ENCODE measurements at places on chromosomes 11 and 22.

DNA sequence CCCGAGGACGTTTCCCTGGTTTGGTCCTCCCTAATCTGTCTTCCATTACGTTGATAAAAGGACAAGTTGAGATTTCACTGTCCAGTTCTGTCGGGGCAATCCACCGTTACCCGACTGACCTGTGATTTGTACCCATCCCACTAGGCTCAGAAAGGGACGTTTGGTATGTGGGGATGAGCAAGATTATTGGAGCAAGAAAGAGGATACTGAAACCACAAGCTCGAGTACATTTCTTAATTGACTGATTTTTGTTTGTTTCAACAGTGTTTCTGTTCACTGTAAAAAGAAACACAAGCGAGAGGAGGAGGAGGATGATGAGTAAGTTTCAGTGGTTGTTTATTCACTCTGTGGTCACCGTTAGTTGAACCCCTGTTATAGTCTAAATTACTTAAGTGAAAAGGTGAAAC is 969 bp downstream of the CCDC117 start:
- no peak for DNase-seq

GRCh38 chr22:39534591-39535356 is 2.2 kb upstream of the RPS19BP1 start:
- DNase-seq, result peak; percentile 30

GRCh38 chr11:69368119-69368880 is 74.3 kb downstream of the MYEOV start:
- no peak for DNase-seq

GRCh38 chr22:17370026-17370765 is 936 bp downstream of the CECR2 start:
- no peak for DNase-seq

DNA sequence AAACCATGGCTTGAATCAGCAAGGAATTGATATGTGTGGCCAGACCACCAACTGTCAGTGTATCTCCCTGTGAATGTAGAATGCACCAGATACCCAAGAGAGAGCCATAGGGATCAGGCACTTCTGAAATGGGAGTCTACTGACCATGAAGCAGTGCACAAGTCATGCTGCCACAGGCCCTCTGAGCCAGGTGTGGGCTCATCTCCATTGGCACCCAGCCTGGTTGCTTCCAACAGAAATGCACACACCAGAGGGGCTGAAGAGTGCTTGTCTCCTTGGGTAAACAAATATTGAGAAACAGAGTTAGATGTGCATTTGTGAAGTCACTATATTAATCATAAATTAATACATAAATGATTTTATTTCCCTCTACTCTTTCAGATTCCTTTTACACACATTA is 28.4 kb upstream of the PANX1 start:
- no peak for DNase-seq

DNA sequence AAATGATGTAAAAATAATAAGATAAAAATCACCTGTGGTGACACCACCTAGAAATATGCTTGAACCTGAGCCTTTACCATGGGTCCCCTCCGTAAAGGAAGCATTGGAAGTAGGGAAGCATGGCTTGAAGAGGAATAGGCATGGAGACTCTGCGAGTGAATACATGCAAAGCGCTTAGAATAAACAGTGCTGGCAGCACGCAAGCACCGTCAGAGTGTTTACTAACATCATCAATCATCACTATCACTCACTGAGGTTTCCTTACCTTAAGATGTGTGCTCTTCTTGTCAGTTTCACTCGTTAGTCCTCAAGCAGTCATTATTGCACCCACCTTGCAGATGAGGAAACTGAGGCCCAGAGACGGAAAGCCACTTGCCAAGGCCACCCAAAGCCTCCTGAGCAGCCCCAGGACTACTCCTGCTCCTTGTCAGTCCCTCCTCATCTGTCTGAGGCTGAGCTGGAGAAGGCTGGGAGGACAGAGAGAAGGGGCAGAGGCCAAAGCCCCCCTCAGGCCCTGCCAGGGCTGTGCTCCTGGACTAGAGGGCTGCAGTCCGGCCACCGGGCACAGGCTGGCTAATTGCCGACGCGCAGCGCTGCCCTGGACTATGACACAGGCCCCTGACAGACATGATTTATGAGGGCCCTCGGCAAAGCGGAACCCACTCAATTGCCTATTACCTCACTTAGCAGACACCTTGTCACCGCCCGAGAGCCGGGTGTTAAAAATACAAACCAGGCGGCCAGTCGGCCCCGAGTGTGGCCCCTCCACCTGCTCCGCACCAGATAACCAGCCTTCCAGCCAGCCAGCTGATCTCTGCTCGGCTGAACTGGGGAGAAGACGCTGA is 168.9 kb downstream of the MN1 start:
- no peak for DNase-seq

DNA sequence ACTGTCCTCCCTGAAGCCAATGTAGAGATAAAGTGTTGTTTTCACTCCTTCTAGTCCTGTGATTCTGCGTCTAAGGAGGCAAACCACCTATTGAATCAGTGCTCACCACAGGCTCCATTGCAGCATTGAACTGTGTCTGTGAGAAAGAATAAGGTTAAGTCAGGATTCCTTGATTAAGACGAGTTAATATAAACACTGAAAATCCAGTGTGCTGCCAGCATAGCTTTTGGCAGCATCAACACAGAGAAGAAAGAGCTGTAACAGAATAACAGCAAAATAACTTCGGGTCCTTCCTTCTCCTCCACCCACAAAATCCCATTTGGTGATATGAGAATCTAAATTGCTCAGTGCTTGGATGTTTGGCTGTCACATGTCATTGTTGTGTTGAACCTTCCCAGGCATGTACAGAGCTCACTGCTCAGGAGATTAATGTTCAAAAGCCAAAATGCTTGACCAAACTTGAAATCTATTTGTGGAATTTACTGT is 185.2 kb upstream of the DDI1 start:
- no peak for DNase-seq

DNA sequence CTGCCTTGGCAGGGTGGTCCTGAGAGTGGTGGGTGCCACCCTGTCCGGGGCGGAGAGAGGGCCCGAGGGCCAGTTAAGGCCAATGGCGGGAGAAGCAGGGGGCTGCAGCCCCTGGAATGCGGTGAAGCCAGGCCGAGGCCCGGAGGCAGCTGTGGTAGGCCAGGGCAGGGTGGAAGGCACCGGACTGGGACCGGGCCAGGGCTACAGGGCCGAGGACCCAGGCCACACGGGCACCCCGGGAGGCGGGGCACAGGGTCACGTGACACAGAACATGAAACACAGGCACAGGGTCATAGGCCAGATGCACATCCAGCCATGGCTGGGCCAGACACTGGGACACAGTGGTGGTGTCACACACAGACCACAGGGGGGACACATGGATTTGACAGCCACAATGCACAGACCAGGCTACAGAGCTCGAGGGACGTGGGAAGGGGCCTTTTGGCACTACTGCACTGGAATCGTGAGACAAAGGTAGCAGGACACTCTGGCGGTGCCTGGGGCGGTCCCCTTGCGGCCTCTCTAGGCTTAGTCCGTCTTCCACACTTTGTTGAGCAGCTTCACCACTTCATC is 2.8 kb downstream of the SLC25A1 start:
- no peak for DNase-seq

DNA sequence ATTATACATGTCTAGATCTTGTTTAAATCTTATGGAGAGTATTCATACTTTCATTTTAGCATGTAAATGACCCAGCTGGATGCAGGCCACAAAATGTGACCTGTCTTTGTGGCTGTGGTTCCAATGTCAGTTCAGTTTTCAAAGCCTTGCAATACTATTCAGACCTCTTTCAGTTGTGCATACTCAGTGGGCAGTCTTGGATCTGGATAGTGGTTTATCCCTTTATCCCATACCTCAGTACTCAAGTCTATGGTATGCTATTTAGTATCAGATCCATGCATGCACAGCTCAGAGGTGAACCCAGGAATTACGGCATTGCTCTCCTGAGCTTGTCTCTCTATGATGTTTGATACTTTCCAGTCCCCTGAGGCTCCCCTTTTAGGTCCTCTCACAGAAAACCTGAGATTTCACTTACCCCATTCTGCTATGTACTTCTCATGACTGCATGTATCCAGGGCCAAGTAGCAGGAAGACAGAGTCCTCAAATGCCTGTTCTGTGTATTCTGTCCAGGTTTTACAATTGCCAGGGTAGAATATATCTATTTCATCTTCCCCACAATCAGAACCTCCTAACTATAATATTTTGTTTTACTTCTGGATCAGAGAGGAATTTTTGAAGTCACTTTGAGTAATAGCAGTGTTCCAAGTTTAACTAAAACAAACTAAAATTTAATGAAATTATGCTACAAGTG is 6.9 kb upstream of the P4HA3 start:
- no peak for DNase-seq

GRCh38 chr11:70727899-70728620 is 329.7 kb downstream of the CTTN start:
- no peak for DNase-seq

- no peak for DNase-seq
Measured at GRCh38 chr11:75334402-75334891, 17.0 kb downstream of the ARRB1 start.

GRCh38 chr22:16806401-16806800 is 18.8 kb downstream of the XKR3 start:
- no peak for DNase-seq

GRCh38 chr22:45649809-45650208 is 21.8 kb upstream of the ATXN10 start:
- no peak for DNase-seq

GRCh38 chr11:88555829-88556202 is 218.3 kb upstream of the CTSC start:
- DNase-seq, result no peak

GRCh38 chr11:118827118-118827517 is 36.2 kb upstream of the DDX6 start:
- no peak for DNase-seq

- DNase-seq, result no peak
Measured at GRCh38 chr22:24768537-24769374, 5.8 kb downstream of the PIWIL3 start.

- no peak for DNase-seq
Measured at GRCh38 chr22:49767355-49768062, 60.2 kb downstream of the BRD1 start.

- no peak for DNase-seq
Measured at GRCh38 chr11:84795698-84796097, 831.4 kb downstream of the DLG2 start.

- DNase-seq, result no peak
Measured at GRCh38 chr22:43948836-43949406, 6.3 kb upstream of the SAMM50 start.

- no peak for DNase-seq
Measured at GRCh38 chr11:14202251-14203196, 156.5 kb downstream of the RRAS2 start.

- no peak for DNase-seq
Measured at GRCh38 chr11:123302751-123303195, 107.7 kb upstream of the CLMP start.

- no peak for DNase-seq
Measured at GRCh38 chr11:13283636-13284035, 6.0 kb downstream of the BMAL1 start.

- DNase-seq, result no peak
Measured at GRCh38 chr11:72955466-72955865, 141.3 kb downstream of the ATG16L2 start.

GRCh38 chr22:24117942-24118341 is 63.3 kb upstream of the SUSD2 start:
- DNase-seq, result no peak

DNA sequence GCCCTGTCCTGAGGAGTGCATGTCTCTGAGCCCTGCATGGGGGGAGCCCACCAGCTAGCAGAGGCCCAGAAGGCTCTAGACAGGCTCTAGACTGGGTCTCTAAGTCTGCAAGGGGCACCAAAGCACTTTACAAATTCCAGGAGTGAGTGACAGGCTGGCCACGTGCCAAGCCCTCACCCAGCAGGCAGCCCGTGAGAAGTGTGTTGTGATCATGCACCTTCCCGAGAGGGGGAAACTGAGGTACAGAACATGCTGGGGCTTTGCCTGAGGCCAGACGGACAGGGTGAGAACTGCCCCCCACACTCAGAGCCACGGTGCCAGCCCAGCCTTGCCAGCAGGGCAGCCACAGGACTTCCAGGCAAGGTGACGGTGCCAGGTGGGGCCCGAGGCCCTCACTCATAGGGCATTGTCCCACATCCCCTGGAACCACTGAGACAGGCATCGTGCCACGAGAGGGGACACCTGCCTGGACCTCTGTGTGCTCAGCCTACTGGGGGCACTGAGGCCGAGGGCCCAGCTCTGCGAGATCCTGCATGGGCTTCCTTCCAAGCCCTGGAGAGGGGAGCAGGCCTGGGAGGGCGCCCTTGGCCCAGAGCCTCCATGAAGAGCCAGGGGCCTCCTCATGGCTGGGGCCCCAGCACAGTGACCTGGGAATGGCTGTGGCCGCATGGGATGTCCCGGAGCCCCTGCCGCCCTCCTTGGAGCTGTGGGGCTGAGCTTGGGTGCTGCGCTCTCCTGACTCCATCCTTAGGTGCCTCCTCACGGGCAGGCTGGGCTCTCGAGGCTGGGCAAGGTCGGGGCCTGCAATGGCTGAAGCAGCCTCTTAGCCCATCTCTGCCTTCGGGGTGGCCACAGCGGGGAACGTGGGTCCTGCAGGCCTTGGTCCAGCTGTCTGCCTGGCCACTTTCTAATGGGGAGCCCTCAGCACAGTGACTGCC is 121.5 kb downstream of the KCNQ1OT1 start:
- no peak for DNase-seq

DNA sequence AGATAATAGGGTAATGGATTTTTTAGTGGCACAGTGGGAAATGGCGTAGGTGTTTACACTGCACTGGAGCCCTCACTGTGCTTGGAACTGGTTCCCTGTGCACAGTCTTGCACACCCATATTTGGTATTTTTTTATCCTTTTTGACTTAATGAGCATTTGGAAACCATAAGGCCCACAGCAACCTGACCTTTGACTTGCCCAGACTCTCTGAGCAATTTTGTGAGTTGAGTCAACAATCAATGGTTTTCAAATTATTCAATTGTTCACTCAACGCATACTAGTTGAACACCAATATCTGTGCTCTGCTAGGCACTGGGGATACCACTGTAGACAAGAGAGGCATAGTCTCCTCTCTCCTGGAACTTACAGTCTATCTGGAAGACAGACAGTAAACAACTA is 14.3 kb downstream of the CD44 start:
- DNase-seq, result no peak

GRCh38 chr11:62395885-62396551 is 22.8 kb upstream of the SCGB1A1 start:
- DNase-seq, result no peak

DNA sequence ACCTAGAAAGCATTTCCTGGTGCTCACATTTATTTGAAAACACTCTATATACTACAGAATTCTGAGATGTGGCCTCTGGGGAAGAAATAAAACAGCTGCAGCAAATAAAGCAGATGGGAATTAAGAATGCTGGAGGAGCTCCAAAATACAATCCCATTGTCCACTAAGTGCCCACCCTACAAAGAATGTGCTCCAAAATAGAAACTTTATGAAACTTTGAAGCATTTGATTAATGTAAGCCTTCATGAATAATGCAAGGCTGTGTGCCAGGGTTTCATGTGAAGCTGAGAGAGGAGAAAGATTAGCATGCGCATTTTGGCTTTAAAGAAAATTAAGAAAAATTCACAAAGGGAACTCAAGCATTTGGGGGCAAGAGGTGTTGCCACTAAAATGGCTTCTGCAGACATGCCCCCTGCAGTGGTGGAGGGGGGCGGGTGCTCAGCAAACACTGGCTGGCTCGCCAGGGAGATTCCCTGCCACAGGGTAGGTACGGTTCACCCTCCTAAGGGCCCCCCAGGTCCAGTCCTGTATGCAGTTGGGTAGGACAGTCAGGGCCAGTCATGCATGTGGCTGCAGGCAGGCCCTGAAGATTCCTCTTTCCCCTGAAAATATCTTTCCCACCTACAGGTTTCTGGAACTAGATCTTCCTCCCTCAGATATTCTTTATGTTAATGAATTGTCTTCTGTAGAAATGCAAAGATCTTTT is 46.6 kb upstream of the RCN1 start:
- no peak for DNase-seq
